ENCODE measurements at places on chromosomes 5 and 9.

GRCh38 chr9:91159664-91160121, 202.0 kb downstream of the AUH start:
- no peak for DNase-seq

DNA sequence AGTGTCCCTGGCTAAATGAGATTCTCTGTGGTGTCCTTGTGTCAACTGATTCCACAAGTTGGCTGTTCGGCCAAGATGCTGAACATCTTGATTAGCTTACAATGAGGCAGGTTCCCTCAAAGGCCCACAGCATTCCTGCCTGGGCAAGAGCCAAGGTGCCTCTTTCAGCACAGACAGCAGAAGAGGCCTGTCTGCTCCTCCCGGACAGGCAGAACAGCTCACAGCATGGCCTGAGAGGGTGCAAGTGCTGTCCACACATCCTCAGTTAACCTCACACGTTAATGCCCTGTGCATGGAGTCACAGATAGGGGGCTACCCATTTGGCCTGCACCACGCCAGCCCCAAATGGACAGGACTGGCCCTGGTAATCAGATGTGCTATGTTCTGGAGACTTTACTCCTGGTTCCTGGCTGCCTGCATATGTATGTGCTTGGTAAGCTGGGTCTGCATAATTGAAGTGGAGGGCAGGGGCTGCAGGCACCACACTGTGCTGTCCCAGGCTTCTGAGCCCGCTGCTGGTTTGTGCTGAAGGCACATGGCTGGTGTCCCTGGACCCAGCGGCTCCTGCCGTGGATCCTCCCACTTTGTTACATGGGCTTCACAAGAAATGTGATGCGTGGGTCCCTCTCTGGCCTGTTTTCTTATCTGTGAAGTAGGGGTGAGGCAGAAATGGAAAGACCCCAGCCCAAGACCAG, 8.9 kb downstream of the CSF2 start:
- DNase-seq, result no peak

GRCh38 chr9:109290385-109290784, 30.5 kb downstream of the EPB41L4B start:
- DNase-seq, result no peak

DNA sequence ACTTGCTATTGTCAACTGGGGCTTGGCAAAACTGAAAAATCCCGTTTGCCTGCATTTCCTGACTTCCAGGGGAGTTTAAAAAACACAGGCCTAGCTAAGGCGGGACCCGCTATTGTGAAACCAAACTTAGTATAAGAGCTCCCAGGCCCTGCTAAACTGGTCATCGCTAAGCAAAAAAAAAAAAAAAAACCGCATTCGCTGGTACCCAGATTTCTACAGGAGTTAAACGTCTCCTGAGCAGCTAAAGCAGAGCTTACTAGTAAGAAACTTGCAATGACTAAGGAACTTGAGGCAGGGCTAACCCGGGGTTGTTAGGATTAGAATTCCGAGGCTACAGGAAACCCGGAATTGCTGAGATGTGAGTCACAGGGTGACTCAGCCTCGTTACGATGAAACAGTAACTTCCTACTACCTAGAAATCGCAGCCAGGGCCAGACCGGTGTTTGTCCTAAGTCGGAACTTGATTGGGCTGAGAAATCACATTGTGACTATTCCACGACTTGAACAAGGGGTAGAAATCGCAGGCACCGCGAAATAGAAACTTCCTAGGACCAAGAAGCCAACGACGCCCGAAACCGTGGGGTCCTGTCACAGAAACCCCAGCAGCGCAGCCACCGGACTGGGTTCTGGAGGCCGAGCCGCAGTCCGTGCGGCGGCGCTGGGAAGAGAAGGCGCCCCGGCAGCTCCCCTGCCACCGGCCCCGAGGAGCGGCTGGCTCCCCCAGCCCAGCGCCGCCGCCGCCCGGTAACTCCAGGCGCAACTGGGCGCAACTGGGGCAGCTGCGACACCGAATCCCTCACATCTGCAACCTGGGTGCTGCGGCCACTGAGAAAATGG, 89.4 kb downstream of the ANXA2R start:
- no peak for DNase-seq

GRCh38 chr5:44847206-44847852, 38.6 kb downstream of the MRPS30 start:
- DNase-seq, result no peak

DNA sequence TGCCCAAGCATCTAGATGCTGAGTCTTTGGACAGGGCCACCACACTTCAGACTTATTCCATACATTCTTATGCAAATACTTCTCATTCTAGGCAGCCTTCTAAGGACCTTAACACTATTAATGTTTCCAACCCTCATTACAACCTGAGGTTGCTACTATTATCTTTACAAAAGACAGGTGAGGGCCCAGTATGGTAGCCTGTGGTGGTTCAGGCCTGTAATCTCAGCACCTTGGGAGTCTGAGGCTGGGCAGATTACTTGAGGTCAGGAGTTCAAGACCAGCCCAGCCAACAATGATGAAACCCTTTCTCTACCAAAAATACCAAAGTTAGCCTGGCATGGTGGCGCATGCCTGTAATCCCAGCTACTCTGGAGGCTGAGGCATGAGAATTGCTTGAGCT, 16.2 kb downstream of the ZFP62 start:
- DNase-seq, result no peak

GRCh38 chr5:55903121-55903701, 52.1 kb downstream of the IL31RA start:
- DNase-seq, result no peak

DNA sequence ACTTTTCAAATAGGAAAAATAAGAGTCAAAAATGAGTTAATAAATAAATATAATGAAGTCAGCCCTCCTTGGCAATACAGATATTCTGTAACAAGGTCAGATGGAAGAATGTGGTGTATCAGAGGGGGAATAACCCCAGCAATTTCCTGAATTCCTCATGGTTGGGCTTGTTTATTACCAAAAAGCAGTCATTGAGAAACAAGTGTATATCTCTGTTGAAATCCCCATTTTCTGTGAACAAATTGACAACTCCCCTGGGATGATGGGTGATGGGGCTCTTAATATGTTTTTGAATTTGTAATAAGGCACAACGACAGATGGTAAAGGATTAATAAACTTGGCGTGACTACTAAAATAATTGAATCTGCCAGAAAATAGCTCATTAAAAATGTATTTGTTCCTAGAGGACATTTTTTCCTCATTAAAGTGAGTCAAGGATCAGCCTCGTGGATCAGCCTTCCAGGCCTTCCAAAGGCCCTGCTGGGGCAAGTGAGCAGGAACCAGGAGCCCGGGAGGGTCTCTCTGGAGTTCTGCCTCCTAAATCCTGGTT, 34.2 kb downstream of the THBS4 start:
- no peak for DNase-seq

- DNase-seq, result no peak
These were observed 14.7 kb upstream of the CCIN start for GRCh38 chr9:36154331-36154952.

DNA sequence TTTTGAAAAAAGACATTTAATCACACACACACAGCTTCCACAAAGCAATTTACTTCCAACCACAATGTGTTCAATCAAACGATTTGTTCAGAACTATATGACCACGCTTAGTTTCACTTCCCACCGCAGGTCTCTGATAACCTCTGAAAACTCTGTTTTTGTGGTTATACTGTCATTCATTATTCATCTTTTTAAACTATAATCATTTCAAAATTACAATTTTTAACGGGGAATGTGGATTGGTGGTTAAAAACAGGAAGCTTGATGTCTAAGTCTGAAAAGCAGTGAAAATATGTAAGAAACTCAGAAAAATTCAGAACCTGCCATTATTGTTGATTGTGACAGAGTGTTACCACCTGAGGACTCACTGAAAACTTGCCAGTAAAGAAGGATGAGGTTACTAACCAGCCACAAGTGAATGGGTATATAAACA, 12.7 kb upstream of the TMEM174 start:
- peak; percentile 20 for DNase-seq

GRCh38 chr5:62640446-62640845, 61.8 kb downstream of the LRRC70 start:
- DNase-seq, result no peak

DNA sequence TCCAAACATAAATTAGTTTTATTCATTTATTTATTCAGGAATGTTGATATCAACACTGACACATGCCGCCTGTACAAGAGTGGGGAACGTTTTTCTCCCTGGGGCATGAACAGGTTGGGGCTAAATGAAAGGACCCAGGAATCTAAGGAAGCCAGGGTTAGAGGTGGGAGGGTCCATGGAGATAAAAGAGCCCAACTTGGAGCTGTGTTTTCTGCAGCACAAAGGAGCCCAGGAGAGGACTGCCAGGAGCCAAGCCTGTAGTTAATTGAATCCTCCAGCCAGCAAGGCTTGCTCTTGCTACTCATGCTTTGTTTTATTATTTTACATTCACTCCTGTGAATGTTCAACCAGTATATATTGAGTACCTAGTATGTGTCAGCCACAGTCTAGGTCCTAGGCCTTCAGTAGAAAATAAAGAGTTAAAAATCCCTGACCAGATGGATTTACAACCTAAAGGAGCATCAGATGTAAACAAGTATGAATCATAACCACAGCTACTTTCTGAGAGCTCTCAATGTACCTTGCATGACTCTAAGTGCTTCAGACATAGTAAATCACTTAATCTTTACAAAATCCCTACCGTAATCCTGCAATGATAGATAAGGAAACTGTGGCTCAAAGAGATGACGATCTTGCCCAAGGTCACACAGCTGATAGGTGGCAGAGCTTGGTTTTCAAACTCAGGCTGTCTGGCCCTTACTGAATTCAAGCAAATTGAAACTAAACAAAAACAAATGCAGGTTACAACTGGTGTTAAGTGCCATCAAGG, 69.8 kb downstream of the ASTN2 start:
- DNase-seq, result no peak

GRCh38 chr9:19342947-19343346, 37.1 kb downstream of the RPS6 start:
- DNase-seq, result no peak

GRCh38 chr9:79526149-79526672, 45.6 kb upstream of the TLE4 start:
- DNase-seq, result no peak

DNA sequence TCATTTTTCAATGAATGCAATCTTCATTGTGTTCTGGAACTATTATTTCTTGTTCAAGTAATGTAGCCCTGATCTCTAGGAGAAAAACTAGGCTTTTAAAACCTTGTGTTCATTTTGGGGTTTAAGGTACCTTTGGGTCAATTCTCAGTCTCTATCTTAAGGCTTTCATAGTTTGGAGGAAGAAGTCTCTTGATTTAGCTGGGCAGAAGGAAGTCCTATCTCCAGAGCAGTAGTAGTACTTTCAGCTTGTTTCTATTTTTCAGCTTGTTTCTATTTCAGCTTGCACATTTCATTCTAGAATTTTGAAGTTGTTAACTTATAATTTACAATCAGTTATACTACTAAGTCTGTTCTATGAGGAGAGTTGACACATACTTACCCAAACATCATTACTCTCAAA, 15.2 kb downstream of the CSNK1G3 start:
- DNase-seq, result no peak

DNA sequence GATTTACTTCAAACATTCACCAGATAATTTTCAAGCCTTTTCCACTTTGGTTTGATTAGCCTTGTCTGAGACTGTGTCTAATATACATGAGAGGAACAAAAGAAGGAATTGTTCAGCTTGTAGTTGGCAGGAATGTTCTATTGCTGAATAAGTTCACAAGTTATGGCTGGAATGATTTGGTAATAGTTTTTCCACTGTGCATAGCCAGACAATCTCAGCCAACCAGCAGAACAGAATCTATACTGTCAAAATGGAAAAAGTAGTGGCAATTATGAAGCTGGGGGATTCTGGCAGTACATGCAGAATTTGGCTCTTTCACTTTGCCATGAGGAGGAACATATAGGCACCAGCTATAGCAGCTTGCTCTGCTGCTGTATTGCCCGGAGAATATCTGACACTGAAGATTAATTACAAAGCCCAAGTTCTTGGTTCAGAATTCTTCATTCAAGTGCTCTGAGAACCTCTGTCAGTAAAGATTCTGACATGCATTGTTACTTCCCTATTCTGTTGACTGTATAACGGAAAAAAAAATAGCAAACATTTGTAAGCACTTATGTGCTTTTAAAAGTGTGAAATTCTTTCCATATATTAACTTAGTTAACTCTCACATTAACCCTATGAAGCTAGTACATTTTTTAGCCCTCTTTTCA, 150.6 kb downstream of the PRR16 start:
- no peak for DNase-seq

DNA sequence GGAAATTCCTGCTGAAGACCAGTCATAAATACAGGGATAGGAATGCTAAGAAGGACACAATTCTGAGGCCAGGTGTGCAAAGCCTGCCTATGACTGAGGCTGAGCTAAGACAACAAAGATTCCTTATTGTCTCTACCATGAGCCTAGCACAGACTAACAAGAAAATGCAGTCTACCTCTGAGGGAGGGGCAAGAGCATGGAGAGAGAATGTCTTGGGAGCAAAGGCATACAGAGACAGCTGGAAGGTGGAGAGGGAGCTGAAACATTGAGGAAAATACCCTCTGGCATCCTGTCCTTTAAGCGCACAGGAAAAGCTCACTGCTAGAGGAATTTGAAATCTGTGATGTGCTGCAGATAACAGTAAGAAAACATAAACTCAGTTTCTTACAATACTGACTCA, 8.8 kb upstream of the C9orf40 start:
- DNase-seq, result no peak

DNA sequence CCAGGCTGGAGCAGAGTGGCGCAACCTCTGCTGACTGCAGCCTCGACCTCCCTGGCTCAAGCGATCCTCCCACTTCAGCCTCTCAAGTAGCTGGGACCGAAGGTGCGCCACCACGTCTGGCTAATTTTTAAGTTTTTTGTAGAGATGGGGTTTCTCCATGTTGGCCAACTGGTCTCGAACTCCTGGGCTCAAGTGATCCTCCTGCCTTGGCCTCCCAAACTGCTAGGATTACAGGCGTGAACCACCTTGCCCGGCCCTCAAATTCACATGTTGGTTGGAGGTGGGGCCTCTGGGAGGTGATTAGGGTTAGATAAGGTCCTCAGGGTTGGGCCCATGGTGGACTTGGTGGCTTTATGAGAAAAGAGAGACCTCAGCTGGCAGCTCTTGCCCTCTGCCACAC, 10.1 kb downstream of the LCN12 start:
- no peak for DNase-seq

DNA sequence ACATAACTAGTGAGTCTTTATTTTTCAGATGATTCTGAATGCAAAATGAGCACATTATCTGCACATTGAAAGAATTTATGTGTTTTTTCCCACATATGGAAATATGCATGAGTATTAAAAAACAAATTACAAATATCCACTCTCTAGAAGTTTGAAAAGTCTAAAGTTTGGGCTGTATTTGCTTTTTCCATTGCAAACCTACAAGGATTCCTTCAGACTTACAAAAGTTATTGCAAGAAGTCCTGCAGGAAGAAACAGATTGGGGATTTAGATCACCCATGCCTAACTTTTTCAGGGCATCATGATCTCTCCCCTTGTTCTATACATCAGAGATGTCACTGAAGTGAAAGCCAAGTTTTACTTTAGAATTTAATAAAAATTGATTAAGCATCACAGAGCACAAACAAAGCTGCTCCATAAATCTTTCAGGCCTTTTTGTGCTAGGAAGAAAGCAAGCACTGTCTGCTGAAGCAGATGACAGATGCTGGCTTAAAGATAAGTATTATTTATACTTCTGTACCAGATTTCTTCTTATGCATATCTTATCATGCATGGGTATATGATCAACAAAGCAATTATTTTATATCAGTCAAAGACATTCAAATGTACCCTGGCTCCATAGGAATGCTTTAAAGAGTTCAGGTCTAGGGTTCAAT, 71.7 kb downstream of the NFIB start:
- no peak for DNase-seq

GRCh38 chr9:99034149-99034548, 70.8 kb upstream of the TGFBR1 start:
- DNase-seq, result no peak

GRCh38 chr9:104104360-104104759, 10.3 kb downstream of the SMC2 start:
- DNase-seq, result no peak

All from CMK (cell line).